Suprapubic skin (tissue), 4 donors: ENCODE measurements at places on chromosomes 3 and 15. TPM values are rescaled to one million over a fixed set of nuclear protein-coding genes. Genes with fewer than 3 reads are reported as not detected.

GRCh38 chr3:195895861-195896360, 12.4 kb downstream of the TNK2 start:
- DNase-seq, result peak; percentile 85

- no peak for DNase-seq
Observed at GRCh38 chr3:60431599-60431958, 819.7 kb downstream of the FHIT start.

GRCh38 chr15:82917249-82917648, 35.3 kb downstream of the HOMER2 start:
- DNase-seq, result no peak

DNA sequence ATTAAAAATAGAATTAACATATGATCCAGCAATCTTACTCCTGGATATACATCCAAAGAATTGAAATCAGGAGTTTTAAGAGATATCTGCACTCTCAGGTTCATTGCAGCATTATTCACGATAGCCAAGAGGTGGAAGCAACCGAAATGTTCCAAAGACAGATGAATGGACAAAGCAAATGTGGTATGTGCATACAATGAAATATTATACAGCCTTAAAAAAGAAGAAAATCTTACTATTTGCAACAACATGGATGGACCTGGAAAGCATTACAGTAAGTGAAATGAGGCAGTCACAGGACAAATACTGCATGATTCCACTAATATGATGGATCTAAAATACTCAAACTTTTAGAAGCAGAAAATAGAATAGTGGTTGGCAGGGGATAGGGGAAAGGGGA, 9.3 kb upstream of the TMEM158 start:
- no peak for DNase-seq

IQCH gene
- total RNA-seq, result 1.4 TPM

- DNase-seq, result no peak
Observed at GRCh38 chr15:87118435-87118834, 1038.8 kb downstream of the AGBL1 start.

DNA sequence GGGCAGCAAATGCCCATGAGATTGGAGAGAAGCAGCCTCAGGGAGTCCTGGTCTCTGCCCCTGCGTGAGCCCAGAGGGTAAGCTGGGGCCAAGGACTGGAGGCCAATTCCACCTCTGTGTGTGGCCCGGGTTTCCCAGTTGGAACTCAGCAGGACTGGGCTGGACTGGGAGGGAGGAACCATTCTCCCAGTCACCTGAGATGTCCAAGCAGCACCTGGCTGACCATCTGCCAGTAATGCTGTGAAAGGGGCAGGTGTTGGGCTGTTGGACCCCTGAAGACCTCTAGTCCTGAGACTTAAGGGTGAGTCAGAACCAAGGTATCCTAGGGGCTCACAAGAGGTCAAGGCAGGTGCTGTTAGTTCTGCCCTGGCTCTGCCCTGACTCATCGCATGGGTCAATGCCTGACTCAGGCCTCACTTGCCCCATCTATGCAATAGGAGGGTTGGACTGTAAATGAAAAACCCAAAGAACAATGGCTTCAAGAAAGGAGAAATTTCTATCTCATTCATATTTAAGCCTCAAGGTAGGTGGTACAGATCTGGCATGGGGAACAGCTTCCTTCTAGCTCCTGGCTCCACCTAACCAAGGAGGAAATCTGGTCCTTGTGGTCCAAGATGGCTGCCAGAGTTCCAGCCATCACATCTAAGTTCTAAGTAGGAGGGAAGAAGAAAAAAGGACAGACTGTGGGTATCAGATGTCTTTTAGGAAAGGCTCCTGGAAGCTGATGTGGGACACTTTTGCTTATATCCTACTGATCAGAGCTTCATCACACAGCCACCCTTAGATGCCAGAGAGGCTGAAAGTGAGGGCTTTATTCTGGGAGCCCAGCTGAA, 111.3 kb downstream of the FBLN2 start:
- DNase-seq, result no peak

DNA sequence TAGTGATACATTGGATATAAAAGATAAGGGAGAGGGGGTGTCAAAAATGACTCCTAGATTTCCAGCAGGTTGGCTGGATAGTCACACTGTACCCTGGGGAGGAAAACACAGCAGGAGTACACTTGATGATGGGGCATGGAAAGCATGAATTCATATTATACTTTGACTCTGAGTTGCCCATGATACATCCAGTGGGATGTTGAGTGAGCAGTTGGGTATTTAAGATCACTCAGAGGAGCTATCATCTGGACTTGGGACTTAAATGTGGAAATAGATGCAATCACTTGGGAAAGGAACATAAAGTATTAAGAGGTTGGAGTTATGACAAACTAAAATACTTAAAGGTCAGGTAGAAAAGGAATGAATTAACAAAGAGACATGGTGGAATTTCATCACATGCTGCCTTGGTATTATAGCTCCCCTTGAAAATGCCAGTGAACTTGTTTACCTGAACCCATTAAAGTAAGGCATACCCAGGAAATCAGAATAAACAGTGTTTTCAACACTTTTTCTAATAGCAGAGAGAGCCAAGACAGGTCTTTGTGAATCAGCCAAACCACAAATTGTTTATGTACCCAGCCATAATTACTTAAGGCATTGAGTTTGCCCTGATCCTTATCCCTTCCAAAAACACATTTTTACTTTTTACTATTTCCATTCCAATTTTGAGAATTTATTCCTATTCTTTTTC, 49.9 kb upstream of the ABI3BP start:
- no peak for DNase-seq

ALG1L2 gene
- not detected for total RNA-seq

DNA sequence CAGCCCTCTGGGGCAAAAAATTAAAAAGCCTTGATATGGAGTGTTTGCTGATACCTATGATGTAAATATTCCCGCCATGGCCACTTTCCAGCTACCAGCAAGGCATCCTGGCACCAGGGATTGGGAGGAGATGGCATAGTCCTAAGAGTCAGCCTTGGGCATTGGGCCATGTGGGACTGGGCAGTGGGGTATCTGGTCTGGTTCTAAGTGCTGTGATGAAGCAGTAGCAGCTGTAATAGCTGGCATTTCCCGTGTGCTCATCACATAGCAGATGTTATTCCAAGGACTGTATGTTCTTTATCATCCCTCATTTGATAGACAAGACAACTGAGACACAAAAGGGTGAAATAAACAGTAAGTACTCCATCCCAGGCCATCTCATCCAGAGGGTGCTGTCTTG, 6.9 kb upstream of the SACM1L start:
- DNase-seq, result no peak

DNA sequence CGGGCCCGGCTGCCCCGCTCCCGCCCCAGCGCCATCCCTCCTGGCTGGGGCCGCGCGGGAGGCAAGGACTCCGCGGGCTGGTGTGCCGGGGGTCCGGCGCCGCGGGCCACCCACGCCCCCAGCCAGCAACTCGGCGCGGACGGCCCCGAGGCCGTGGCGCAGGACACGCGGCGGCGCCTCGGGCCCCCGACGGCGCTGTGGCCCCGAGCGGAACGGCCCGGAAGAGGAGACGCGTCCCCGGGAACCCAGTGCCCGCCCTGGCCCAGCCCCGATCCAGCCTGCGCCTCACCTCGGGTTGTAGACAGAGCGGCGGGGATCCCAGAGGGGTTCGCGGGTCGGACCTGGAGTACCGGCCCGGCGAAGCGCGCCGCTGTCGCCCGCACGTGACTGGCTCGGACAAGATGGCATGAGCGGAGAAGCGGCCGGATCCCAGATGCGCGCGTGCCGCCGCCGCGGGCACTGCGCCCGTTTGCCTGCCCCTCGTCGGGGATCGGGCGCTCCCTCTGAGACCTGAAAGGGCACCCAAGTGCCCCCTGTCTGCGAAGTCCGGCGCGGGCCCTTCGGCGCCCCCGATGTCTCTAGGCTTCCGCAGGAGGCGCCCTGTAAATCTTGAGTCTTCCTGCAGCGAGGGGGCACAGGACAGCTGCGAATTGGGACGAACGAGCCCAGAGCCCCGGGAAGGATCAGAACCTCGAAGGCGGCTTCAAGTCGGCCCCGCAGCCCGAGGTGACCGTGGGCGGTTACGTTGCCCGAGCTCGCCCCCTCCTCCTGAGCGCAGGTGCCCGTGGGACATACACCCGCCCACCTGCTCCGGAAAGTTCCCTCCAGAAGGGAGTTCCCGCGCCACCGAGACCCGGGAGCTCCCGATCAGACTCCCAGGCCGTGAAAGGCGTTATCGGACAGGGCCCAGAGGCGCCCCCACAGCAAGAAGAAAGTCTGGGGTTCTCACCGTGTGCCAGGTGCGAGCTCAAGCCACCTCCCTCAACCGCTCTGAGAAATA, 598 bp upstream of the SFMBT1 start:
- DNase-seq, result no peak

DNA sequence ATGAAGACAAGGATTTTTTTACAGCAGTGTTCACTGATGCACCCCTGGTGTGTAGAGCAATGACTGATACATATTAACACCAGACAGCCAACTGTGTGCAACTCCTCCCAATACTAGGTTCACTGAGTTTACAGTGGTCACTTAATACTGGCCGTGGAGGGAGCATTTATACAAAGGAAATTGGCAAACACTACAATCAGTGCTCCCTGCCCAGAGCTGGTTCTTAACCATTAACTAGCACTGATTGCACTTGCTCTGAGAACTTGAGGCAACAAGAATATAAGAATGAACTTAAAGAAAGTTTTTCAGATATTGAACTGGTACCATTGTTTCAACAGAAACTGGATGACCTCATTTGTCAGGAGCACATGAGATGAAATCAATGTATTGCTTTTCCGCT, 110.6 kb downstream of the MAGI1 start:
- no peak for DNase-seq

DNA sequence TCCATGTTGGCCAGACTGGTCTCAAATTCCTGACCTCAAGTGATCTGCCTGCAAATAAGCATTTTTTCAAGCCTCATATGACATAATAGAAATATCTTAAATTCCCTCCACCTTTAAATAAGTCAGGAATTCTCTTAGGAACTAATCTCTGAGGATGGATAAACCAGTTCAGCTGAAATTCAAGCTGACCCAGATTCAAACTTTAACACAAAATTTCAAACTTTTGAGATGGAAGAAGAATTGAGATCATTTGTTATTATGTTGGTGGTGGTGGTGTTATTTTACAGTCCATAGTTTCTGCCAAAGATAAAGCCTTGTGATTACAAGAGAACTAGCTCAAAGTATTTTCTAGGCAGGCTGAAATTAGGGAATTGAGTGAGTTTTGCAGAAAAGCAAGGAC, 85.5 kb downstream of the SSR3 start:
- no peak for DNase-seq
